ENCODE measurements at places on chromosomes 13 and 19.
A peak's percentile ranks its signal among the peaks of the same experiment; 100 is the strongest.

GRCh38 chr13:86792153-86792651 lies 879.0 kb upstream of the SLITRK5 start:
- DNase-seq: no peak

- no peak for DNase-seq
These were observed 175.7 kb upstream of the UBL3 start for GRCh38 chr13:30026093-30026492.

GRCh38 chr19:27974082-27974513 lies 1238.9 kb downstream of the UQCRFS1 start:
- DNase-seq: peak; percentile 61

DNA sequence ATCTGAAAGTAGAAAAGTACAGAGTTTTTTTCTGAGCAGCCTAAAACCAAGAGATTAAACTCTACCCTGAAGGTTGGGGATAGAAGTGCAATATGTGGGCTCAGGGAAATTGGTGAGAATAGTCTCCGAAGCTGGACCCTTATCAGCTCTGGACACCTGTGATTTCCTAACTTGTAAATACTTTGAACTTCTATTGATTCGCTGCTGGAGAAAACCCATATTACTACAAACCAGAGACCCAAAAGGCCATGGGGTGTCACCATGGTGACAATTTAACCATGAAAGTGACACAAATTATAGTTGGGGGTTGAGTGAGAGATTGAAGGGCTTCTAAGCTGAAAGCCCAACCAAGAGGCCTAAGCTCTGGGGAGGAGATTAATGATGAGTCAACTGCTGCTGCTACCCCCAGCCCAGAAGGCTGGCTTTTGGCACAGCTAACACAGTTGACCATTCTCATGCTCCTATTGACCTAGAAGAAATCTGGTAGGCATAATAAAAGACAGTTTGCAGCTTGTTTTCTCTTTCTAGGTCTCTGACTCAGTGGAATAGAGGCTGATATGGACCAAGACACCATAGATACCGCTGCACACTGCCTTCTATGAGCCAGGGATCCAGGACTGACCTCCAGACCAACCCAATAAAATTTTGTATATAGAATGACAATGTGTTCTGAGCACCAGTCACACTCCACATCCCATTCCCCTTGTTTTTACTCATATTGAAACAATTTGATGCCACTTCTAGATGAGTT lies 131.9 kb upstream of the FNDC3A start:
- no peak for DNase-seq

DNA sequence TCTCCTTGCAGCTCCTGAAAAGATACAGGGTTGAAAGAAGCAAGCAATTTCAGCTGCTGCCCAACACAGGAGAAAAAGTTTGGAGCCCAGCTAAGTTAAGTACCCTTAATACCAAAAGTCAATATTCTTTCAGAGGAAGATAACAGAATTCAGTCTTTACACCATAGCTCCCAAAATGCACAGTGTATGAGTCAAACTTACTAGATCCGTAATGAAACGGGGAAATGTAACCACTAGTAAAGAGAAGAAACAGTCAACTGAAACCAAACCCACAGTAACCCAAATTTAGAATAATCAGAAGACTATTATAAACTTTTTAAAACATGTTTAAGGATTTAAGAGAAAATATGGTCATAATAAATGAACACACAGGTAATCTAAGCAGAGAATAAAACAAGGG lies 45.2 kb downstream of the SUCLA2 start:
- DNase-seq: no peak

DNA sequence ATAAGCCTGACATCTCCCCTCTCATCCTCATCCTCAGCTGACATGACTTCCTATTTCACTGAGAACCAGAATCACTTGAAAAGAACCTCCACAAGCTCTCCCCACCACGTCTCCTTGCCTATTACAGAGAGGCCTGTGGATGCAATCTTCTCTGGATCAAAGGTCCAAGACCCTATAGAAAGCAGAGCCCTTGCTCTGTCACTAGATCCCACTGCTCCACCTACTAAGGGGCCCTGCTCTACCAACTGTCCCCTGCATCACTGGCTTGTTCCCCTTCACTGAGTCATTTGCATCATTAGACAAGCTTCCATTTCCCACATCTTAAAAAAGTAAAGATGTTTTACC lies 40.8 kb downstream of the RCBTB2 start:
- DNase-seq: no peak

- no peak for DNase-seq
These were observed 17.3 kb downstream of the C19orf81 start for GRCh38 chr19:50666346-50667176.

DNA sequence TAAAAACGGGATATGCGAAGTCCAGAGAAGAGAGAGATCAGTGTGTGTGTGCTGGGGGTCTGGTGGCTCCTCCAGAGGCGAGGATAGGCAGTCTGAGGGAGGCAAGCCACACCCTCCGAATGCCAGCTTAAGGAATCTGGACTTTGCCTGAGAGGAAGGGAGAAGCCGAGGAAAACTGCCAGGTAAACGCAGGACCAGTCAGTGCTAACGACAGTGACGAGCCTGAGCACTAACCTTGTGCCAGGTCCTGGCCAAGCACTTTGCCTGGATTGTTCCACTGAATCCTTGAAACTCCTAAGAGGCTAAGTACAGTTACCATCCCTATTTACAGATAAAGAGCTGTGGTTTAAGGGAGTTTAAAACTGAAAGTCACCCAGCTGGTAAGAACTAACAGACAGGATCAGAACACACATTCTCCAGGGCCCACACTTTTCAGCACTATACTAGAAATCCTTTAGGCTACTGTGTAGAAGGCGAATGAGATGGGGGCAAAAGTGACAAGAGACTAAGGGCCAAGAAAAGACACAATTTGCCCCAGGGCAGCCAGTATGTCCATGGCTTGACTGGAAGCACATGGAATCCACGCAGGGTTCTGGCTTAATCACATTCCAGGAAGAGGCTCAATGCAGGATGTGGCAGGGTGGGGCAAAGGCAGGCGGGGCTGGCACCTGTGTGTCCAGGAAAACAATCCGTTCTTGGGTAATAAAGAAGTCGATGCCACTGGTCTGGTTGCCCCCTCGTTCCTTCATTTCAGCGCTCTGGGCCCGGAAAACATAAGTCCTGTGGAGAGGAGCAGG lies 15.1 kb downstream of the SMG9 start:
- no peak for DNase-seq

DNA sequence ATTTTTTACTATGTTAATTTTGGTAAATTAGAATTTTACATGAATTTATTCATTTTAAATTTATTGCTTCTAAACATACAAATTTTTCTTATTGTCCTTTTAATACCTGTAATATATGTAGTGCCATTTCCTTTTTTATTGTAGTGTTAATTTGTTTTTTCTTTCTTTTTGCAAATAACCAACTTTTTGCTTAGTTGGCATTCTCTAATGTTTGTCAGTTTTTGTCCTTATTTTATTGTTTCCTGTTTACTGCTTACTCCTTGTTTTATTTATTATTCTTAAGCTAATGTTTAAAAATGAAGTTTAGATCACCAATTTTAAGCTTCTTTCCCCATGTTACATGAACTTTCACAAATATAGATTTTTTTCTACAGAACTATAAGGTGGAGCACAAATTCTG lies 516.6 kb downstream of the SLITRK1 start:
- DNase-seq: no peak

DNA sequence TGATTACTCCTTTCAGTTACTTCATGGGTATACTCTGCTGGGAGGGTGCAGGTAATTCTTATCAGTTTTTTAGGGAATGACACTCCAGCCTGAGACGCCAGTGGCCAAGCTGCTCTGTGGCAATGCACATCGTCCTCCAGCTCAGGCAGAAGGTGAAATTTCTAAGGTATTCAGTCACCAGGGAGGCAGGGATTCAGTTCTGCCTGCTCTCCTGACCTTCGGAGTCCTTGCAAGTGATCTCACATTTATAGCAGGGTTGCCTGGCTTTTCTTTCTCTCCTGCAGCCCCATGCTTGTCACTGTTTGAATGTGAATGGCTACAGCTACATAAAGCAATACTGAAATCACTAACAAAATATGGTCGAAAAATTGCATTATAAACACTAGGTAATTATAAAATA lies 1447.5 kb downstream of the EFNB2 start:
- no peak for DNase-seq

- DNase-seq: peak; percentile 53
These were observed 52.6 kb upstream of the RCBTB2 start for GRCh38 chr13:48585456-48585840.

DNA sequence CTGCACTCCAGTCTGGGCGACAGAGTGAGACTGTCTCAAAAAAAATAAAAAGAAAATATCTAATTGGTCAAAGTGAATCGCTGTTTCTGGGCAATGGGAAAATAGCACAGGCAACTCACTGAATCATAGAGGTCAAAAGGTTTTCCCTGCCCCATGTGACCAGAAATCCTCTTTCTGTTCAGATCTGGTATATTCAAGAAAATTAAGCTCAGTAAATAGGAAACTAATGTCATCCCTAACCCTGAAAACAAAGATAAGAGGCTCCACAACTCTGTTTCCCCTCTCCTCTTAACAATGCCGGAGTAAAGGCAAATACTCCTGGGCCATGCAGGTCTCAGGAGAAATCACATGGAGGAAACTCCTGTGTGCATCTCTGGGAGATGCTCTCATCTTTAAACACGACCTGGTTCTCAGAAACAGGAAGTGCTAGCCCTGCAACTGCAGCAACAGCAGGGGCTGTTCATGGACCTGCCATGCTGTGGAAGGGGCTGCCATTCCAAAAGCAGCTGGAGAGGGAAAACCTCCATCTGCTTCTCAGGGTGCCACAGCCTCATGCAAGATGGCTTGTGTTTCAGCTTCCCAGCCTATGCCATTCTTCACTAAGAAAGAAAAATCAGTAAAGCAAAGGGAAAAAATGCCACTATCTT lies 47.5 kb upstream of the SLC7A9 start:
- DNase-seq: no peak

- DNase-seq: no peak
These were observed 74.8 kb upstream of the TM9SF2 start for GRCh38 chr13:99426426-99426825.

DNA sequence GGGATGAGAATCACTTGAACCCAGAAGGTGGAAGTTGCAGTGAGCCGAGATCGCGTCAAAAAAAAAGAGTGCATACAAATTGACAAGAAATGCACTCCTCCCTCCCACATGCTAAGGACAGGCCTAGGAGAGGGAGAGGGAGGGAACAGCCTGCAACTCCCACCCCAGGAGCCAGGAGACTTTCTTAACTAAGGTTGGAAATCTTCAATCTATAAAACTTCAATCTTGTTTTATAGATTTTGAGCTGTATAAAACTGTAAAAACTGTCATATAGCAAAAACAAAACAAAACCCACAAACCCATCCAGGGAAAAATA lies 1.3 kb upstream of the SYCN start:
- no peak for DNase-seq

Measured in head of caudate nucleus (tissue), 42 donors.